Stimulated activated CD4-positive, alpha-beta T cell treated with anti-CD3 and anti-CD28 coated beads, TNF-alpha, amount 100 ng/mL, for 48 hours (primary cell): ENCODE measurements at places on chromosomes 6 and 20.

- no peak for DNase-seq
These were observed 24.4 kb downstream of the MAP1LC3A start for GRCh38 chr20:34582911-34583310.

- no peak for DNase-seq
These were observed 3.8 kb downstream of the SOX12 start for GRCh38 chr20:328975-329695.

- DNase-seq: no peak
These were observed 290.1 kb upstream of the PRDM1 start for GRCh38 chr6:105795913-105796517.

GRCh38 chr6:85461798-85462170 lies 11.9 kb downstream of the NT5E start:
- DNase-seq: no peak

GRCh38 chr20:45341939-45342854 lies 6.0 kb downstream of the SDC4 start:
- no peak for DNase-seq

GRCh38 chr6:57226221-57226620 lies 4.1 kb upstream of the RAB23 start:
- no peak for DNase-seq

DNA sequence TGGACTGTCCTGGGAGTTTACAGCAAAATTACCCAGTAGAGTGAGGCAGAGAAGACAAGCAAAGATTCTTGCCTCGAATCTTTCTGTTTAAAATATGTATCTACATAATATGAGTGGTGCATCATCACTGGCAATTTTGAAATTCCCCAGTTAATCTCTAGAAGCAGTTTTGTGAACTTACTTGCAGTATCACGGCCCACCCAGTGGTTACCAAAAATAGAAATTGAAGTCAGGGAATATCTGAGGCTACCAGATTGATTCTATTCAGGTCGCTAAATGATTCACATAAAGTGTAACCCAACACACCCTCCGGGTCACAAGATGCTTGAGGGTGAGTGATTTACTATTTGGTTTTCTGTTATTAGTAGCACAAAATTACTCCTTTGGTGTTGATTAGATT lies 111.9 kb downstream of the PPP1R14C start:
- DNase-seq: no peak

DNA sequence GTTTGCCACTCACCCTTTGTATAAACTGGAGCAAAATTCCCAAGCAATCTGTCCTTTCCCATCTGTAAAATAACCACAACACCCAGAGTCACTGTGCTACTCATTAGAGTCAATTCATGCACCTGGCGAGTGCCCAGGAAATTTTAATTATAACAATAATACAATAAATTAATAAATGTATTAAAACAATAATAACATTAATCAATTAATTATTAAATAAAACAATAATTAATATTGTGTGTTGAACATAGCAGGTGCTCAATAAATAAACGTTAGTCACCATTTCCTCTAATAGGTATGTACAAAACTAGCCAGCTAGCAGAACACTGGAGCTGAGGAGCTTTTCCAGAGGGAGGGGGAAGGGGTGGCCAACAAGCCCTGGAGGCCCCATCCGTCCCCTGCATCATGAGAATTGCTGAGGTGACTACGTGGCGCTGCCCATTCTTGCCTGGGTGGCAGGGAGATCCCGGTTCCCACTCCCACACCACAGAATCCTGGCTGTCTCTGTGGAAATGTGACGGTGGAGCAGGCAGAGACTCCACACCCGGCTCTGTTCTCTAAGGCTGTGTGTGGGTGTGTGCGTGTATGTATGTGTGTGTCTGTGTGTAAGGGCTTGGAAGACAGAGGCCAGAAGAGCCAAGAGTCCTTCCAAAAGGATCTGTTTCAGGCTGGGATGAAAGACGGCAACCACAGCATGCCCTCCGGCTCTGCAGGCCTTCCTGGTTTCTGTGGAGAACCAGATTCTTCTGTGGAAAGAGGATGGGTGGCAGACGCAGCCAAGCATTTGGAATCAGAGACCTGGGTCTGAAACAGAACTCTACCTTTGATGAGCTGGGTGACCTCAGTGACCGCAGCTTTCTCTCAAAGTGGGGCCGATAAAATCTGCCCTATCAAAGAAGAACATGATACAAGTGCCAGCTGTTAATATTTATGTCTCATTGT lies 18.8 kb upstream of the EZR start:
- no peak for DNase-seq

- no peak for DNase-seq
These were observed 17.9 kb downstream of the TAF4 start for GRCh38 chr20:62047666-62048345.

DNA sequence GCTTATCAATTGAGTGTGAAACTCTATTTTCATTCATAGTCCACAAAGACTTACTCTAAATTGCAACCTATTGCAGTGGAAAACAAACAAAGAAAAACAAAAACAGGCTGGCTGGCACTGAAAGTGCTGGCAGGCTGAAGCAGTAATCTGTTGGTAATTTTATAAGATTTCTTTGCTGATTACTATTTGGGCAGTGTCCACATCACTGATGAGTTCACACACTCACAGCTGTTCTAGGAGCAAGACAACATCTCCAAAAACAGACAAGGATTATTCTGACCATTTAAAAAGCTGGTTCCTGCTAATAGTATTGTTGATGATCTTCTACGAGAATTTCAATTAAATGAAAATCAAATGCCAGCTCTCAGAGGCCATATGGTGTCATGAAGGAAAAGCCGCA lies 26.9 kb downstream of the MARCKS start:
- no peak for DNase-seq

DNA sequence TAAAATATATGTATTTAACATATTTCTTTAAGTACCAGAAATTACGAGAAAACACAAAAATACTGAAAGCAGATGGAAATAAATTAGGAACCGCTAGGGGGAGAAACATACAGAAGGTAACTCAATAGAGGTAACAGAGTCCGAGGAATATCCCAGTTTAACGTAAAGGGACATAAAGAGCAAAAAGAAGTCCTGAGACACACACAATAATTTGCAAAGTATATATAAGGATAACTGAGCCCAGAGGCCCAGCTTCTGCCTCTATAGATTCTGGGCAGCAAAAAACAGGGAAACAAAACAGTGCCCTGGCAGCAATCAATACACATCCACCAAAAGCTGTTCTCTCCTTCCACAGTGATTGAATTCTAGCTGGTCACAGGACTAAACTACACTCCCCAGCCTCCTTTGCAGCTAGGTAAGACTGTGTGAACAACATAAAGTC lies 15.1 kb downstream of the TBC1D32 start:
- DNase-seq: no peak

DNA sequence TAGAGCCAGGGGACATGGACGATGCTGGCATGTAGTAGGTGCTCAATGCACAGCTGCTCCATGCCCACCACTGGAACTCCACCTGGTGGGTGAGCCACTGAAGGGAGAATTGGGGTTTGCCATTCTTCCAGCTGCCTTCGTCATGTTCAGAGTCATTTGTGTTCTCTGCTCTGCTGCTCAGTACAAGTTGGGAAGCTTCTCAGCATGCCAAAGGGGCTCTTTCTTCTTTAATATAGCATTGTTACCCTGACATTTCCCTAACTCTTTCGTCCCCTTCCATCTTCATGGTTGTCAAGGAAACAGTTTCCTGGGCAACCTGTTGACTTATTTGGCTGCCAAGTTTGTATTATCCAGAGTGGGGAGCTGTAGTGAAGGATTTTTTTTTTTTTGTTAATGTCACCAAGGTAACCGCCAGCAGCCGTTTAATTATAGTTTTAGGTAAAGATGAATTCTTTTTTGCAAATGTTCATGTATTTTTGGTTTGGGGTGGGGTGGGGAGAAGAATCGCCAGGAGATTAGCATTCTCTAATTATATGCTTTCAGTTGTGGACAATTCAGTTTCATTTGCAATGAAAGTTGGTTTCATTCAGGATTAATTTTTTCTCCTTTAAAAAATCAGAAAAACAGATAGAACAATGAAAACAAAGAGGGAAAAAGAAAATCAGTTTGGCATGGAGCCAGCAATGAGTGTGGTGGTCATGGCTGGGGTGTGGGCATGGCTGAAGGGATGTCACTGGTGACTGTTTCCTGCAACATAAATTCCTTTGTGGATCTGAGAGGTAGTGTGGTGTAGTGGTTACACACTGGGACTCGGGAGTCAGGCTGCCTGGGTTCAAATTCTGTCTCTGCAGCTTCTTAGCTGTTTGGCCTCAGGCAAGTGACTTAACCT lies 73.0 kb upstream of the KCNG1 start:
- DNase-seq: no peak
